Left lung (tissue), 14 donors: ENCODE measurements at places on chromosomes 13 and 19.

DNA sequence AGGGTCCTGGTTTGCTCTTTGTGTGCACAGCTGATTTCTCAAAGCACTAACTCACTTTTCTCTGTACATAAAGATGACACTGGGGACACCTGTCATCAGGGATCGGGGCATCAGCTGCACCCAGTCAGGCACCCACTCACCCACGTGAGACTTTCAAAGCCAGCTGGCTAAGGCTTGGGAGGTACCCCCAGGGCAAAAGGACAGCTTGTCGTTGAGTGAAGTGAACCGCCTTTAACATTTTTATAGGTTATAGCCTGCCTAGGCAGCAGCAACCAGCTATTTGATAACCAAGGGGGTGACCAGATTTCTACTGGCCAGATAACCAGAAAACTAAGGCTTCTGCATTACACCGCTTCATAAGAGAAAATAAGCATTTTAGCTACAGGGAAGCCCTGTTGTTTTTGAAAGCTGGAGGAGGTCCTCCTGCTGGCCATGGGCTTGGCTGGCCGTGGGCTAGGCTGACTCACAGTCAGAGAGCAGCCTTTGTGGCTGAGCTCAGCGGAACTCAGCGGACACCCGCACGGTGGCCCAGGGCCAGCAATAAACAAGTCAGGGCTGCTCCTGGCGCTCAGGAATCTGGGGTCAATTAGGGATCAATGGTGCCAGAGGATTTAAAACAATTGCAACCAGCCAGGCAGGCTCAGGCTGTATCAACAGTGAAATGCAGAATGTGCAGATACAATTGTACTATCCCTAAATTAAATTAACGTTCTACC, 57.1 kb downstream of the ALOX5AP start:
- peak; percentile 83 for DNase-seq

DNA sequence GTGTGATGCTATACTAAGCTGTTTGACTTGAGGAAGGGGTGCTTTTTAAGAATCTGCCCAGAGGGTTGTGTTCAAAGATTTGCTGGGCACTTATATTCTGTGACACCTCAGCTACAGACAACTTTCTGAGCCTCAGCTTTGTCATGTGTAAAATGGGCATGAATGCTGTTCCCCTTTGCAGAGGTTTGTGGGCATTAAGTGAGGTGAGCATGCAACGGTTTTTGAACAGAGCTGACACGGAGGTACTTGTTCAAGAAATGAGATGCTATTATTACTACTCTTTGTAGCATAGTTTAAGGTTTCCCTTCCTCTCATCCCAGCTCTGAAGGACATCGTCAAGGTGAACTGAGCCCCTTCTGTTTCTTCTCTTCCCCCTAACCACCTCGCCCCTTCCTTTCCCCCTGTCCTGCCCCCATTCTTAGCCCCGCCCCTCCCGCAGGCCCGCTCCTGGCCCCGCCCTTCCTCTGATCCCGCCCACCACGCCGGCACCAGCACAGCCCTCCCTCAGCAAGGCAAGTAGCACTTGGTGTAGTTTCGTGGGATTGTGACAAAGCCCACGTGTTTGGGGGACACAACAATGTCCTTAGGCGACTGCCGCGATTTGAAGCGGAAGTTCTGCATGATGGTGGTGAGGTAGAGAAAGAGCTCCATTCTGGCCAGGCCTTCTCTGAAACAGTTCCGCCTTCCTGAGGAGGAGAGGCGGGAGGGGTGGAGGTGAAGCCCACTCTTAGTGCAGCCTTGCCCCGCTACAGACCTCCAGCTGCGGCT, 26.1 kb upstream of the CYP2A7 start:
- no peak for DNase-seq

DNA sequence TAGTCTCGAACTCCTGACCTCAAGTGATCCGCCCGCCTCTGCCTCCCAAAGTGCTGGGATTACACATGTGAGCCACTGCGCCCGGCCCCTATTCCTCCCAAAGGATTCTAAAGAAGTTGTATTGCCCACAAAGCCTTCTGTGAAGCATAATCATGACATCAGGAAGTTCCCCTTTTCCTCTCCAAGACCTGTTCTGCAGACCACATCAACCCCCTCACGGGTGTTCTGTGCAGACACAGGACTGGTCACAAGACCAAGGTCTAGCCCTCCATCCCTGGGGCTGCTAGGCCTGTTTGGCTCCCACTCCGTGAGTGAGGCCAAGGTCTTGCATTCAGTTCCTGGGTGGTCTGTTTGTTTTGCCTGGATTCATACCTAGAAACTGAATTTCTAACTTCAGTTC, 178.1 kb downstream of the FLT1 start:
- DNase-seq, result no peak

- no peak for DNase-seq
Measured at GRCh38 chr13:91904597-91904996, 506.2 kb downstream of the GPC5 start.

GRCh38 chr19:28948026-28948425, 264.9 kb downstream of the UQCRFS1 start:
- no peak for DNase-seq

DNA sequence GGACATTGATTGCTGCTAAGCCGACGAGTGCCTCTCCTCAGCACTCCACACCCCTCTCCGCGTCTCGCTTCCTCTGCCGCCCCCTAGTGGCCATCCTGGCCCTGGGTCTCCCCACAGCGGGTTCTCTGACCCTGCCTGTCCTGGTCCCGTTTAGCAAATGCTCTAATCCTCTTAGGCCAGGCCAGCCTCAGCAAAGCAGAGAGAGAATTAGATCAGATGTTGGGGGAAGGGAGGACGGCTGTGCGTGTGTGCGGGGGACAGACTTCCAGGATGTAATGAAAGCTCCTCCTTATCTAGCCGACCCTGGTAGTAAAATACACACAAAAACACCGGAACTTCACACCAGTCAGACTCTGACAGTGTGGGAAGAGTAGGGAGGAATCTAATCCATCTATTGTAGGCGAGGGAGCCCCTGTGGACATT, 4.5 kb downstream of the TPRX2 start:
- DNase-seq, result peak; percentile 65

GRCh38 chr13:75486146-75487062, 4.4 kb upstream of the TBC1D4 start:
- no peak for DNase-seq

DNA sequence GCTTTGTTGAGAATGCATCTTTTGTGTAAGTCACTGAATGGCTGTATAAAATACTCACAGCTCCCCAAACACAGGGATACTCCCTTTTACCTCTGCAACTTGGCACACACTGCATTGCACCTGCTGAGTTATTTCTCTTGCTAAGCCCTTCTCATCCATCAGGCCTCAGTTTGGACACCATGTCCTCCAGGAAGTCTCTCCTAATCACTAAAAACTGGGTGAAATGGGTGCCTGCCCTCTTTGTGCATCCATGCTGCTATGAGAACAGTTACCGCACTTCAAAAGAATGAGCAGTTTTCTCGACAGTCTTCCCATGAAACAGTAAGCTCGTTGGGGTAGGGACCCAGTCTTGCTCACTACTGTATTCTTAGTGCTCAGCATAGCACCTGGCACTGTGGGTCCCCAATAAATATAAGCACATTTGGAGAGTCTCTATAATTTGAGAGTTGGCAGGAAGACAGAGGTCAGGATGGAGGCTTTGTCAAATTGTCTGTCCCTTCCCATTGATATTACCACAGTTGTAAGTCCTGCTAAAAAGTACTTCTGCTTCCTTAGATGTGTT, 4.6 kb upstream of the SLC25A30 start:
- no peak for DNase-seq

GRCh38 chr19:6100284-6100915, 9.9 kb downstream of the RFX2 start:
- no peak for DNase-seq

DNA sequence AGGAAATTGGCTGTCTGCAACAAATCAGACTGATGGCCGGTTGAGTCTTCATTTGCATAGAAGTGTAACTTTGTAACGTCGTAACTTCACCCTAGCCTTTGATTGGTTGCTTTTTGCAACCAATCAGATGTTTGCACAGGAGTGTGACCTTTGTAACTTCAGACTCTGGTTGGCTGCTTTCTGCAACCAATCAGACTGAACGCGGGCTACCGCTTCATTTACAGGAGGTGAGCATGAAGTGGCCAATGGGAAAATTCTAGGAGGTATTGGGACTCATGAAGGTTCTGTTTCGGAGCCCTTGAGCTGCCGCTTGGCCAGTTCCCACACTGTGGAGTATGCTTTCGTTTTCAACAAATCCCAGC, 441 bp upstream of the ZNF559 start:
- peak; percentile 74 for DNase-seq

- DNase-seq, result no peak
Measured at GRCh38 chr13:98297745-98298144, 120.7 kb upstream of the RNF113B start.

- peak; percentile 12 for DNase-seq
Measured at GRCh38 chr13:90956031-90956430, 391.5 kb upstream of the MIR17HG start.

DNA sequence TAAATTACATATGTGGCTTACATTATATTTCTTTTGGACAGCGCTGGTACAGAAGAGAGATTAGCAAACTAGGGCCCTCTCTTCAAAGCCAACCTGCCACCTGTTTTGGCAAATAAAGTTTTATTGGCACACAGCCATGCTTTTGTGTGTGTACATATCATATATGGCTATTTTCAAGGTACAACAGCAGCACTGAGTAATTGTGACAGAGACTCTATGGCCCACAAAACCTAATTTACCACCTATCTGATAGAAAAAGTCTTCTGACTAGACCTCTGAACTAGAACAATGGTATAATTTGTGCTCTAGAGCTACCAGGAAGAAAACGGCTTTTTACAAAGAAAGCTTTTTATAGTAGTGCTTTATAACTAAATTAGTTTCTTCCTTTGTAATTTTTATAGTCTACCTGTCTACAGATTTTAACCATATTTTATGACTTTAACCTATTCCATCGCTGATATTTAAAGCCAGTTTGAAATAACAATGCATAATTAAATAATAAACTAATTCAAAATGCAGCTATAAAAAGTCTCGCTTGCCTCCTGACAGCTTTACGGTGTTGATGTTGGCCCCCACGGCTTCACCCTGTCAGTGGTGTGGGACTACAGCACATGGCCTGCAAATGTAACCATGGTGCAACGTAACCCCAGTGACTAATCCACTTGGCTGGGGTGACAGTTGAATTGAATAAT, 17.7 kb upstream of the DPY19L3 start:
- DNase-seq, result no peak

DNA sequence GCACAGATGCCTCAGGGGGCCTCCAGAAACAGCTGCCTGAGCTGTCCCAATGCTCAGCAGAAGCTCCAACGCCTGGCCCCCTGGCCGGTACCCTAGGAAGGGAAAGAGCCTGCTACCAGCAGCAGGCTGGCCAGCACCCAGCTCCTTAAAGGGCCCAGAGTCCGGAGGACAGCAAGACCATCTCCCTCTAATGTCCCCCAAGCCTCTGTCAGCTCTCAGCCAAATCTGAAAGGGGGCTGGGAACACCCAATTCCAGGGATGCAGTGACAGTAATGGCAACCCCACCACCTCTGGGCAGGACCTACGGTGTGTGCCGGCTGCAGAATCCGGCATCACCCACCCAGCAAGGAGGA, 4.2 kb downstream of the PPP6R1 start:
- DNase-seq, result no peak

- peak; percentile 40 for DNase-seq
Measured at GRCh38 chr19:53504885-53505284, 33.1 kb upstream of the ZNF331 start.

DNA sequence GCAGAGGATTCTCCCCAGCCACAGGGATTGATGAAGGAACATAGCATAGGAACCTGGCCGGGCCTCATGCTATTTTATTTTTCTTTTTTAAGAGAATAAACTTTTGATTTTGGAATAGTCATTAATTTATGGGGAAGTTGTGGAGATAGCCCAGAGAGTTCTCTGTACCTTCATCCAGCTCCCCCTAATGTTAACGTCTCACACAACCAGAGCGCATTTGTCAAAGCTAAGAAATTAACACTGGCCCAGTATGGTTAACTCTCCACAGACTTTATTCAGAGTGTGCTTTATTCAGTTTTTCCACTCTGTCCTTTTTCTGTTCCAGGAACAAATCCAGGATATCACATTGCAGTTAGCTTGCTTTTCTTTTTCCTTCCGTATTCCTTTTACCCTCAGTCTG, 59.4 kb downstream of the RGCC start:
- no peak for DNase-seq

DNA sequence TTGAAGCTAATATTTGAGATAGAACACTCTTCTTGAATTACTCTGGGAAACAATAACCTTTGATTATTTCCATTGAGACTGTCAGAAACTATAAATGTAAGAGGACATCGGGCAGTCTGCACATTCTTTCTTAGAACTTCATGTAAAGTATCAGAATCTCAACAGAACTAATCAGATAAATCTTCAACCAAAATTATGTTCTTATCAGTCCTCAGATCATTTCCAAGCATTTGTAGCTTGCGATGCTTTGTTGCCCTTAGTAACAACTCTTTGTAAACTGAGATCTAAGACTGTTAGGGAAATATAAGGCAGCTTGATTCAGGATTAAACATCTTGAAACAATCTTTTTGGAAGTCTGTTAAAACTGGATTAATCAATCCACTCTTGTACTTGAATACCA, 70.3 kb downstream of the FNDC3A start:
- no peak for DNase-seq

GRCh38 chr13:60093425-60094019, 70.2 kb downstream of the DIAPH3 start:
- no peak for DNase-seq

DNA sequence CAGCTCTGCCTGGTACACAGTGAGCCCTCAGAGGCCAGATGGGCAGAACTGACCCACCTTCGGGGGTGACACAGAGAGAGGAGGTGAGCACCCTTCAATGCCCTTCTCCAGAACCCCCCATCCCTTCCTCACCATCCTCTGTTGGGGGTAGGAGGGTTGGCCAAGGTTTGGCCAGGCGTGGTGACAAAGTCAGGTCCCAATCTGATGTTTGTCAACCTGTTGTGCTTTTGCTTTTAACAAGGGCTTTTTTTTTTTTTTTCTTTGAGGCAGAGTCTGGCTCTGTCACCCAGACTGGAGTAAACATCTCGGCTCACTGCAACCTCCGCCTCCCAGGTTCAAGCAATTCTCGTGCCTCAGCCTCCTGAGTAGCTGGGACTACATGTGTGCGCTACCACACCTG, 7.3 kb downstream of the PTGIR start:
- no peak for DNase-seq

DNA sequence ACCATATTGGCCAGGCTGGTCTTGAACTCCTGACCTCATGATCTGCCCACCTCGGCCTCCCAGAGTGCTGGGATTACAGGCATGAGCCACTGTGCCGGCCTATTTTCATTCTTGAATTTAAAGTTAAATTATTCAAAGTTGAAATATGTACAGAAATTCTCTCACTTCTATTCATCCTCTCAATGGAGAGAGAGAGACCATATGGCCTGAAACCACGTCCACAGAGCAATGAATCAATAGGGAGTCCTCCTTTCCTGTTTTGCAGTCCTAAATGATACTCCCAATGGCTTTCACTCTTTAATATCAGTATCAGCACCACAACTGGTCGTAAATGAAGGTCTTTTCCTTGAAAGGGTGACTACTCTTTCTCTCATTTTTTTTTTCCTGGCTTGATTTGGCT, 30.5 kb upstream of the KCTD4 start:
- no peak for DNase-seq
